SK-MEL-5 (cell line): ENCODE measurements at places on chromosomes 11 and 22. TPM values are rescaled to one million over a fixed set of nuclear protein-coding genes. Genes with fewer than 3 reads are reported as not detected.

The RAB38 gene
- total RNA-seq, result 376 TPM in 2 replicates

The CHRM4 gene
- 1.9 and 2.7 TPM in 2 replicates for total RNA-seq

The CLDN5 gene
- not detected in 2 replicates for total RNA-seq

The RBMXL2 gene
- total RNA-seq, result not detected in 2 replicates

The GGT5 gene
- 0.13 TPM in 1 of 2 replicates, not detected in the other for total RNA-seq

The CKAP5 gene
- 45.8 and 57.4 TPM in 2 replicates for total RNA-seq

The PRG3 gene
- total RNA-seq, result not detected in 2 replicates

The E2F8 gene
- total RNA-seq, result 1.6 and 2.1 TPM in 2 replicates

The TP53I11 gene
- 3.2 and 4.0 TPM in 2 replicates for total RNA-seq

The CRYBB3 gene
- 0.24 TPM in 1 of 2 replicates, not detected in the other for total RNA-seq

DNA sequence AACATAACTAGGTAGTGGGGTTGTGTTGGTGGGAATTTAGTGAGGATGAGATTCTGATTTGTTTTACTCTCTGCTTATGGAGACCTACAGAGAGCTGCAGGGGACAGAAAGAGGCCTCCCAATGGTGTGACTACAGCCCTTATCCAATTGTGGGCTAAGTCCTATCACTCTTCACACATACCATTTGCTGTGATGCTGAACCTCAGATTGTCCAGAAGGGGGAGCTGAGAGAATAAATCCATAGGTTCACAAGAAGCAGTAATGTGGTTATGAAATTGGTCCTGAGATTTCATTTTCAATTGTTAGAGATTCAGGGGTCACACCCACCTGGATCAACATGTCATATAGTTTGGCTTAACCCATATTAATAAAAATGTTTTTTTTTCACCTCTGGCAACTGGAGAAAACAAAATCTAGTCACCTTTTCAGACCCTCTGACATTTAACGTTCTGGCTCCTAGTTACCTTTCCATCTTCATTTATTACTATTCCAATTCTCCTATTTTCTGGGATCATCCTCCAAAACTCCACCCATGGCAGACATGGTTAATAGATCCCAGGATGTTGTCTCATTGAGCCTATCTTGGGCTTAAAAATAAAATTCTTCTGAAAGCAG, 53.3 kb upstream of the PTPN5 start:
- peak; percentile 73 for DNase-seq

- DNase-seq, result no peak
These were observed 9.5 kb downstream of the IGLL5 start for GRCh38 chr22:22897091-22897490.

GRCh38 chr11:76162336-76163288, 43.7 kb downstream of the WNT11 start:
- DNase-seq, result no peak

- no peak for DNase-seq
These were observed 62.6 kb downstream of the PIWIL4 start for GRCh38 chr11:94629741-94630140.

DNA sequence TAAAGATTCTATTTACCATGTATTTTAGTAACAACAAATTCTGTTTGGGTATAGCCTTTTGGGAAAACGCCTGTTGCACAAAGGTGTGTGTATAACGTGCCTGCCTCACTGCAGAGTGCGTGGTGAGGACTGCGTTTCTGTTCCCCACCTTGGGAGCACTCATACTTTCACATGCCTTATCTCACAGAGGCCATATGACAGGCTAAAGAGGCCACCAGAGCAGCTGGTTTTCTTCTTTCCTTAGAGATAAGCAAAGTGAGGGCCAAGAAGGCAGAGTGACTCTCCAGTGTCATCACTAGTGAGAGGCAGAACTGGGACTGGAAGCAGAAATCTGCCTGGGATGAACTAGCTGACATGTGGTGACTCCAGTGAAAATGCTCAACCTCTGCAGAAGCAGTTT, 369.2 kb upstream of the NARS2 start:
- DNase-seq, result no peak

DNA sequence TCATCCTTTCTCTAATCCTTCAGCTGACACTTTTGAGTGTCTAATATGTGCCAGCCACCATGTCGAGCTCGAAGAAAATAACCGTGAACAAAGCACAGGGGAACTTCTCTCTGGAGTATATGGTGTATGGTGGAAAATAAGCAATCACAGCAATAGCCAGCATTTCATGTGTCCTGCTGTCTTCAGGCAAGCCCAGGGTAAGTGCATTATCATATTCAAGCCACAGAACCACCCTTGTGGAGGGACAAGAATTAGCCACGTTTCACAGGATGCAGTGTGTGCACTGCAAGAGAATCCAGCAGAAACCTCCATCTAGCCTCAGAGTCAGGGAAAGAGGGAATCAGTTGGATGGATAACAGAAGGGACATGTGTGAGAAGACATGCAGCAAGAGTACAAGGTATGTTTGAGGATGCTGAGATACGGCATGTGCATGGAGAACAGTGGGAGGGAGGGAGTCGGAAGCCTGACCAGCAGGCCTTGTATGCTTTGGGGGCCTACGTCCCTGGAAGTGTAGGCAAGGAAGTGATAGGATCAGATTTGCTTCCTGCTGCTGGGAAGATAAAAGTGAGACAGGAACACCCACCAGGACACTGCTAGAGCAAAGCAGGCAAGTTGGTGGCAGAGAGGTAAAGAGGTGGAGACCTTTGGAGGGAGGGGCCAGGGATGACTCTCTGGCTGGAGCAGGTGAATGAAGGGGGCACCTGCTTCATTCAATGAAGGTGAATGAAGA, 14.7 kb upstream of the GNAZ start:
- DNase-seq, result no peak

DNA sequence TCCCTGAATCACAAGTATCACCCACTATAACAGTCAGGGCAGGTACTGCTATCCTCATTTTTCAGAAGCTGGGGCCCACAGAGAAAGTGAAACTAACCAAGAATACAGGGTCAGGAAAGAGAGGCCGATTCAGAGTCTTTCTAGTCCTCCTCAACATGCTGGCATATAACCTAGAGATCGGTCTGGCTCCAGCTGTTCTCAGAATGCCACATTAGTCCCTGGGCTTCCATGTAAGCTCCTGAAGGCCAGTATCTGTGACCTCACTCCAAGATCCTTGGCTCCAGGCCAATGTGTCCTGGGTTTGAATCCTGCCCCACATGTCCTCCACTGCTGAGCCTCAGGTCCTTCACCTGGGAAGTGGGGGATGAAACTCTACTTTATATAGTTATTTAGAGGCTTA, 50.4 kb downstream of the TENM4 start:
- no peak for DNase-seq

GRCh38 chr11:103863497-103863896, 172.9 kb upstream of the DDI1 start:
- no peak for DNase-seq

DNA sequence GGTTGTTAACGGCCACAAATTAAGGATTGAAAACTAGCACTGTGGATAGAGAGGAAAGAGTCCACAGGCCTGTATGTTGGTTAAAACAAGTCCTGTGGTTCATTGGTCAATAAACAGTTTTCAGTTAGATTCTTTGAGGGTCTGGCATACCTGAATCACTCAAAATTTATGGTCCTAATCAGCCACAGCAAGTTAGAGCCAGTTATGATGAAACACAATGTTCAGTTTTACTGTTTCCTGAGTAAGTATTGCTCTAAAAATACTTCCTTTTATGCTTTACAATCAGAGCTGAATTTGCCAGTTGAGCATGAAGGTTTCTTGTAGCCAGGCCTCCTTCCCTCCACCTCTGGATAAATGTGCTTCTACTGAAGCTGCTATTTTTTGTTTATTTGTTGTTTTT, 12.9 kb upstream of the CAT start:
- DNase-seq, result no peak

DNA sequence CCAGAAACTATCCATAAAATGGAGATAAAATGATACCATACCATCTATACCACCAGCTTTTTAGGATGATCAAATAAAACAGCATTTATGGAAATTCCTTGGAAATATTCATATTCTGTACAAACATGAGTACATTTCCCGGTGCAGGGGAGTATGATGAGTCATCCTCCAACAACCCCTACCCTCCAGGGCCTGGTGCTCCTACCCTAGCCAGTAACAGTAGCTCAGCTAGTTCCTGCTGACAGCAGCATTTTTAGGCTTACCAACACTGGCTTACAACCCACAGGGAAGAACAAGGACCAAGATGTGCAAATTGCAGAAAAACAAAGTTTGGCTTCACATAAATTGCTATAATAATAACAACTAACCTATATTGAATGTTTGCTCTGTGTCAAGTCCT, 406.2 kb upstream of the CADM1 start:
- no peak for DNase-seq

GRCh38 chr11:1449490-1450243, 36.9 kb downstream of the MOB2 start:
- DNase-seq, result no peak

DNA sequence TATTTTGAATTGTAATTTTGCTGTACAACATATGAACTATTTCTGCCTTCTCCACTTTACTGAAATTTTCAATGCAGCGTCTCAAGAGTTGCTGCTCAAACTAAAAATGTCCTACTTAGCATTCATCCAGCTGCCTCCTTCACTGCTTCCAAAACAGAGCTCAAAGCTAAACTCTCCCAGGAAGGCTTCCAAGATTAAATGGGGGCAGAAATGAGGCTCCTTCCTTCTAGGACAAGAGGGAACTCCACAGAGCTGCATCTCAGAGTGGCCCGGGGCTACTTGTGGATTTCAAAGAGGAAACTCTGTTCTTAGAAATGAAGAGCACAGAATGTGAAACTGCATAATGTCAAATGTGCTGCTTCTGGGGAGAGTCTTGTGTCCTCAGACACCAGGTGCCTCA, 295.9 kb upstream of the NCAM1 start:
- DNase-seq, result no peak

DNA sequence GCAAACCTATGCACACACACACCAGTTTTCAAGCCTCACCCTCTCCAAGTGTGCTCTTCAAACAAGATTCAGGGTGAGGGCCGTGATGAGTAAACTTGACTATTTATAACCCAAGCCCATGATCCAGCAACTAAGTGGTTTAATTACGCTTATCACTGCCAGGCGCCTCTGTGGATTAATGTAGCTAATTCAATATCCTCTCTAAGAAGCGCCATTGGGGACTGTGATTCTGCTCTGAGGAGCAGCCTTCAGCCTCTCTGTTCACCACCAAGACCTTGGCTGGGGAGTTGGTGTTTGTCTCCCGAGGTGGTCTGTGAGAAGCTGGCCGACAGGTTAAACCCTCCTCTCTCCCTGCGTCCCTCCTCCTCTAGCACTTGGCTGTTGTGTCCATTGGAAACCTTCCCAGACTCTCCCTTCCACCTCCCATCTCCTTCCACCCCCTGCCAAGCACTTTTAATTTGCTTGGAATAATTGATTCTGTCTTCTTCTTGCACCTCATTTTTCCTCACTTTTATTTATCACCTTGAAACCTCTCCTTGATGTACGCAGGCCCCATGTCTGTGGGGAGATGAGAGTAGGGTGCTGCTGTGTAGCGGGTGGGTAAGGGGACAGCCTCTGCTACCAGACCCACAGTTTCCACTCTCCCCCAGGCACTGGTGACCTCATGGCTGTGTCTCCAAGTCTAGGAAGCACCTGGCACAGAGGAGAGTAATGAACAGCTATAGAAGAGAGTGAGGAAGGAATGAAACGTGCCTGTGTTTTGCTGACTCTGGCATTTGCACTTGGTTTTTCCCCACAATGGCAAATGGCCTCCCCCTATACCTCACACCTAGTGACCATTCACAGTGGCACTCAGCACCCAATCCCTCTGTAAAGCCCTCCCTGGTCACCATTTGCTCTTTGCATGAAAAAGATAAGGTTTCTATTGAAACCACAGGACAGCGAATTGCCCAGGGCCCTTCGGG, 236.6 kb downstream of the GRIK4 start:
- DNase-seq, result no peak

GRCh38 chr11:75815345-75816168, 547 bp downstream of the UVRAG start:
- DNase-seq, result no peak

GRCh38 chr11:45924036-45924915, 1.8 kb downstream of the LARGE2 start:
- no peak for DNase-seq

GRCh38 chr22:32852395-32853251, 51.1 kb downstream of the TIMP3 start:
- no peak for DNase-seq

- no peak for DNase-seq
These were observed 42.7 kb downstream of the RTL6 start for GRCh38 chr22:44455151-44455962.

DNA sequence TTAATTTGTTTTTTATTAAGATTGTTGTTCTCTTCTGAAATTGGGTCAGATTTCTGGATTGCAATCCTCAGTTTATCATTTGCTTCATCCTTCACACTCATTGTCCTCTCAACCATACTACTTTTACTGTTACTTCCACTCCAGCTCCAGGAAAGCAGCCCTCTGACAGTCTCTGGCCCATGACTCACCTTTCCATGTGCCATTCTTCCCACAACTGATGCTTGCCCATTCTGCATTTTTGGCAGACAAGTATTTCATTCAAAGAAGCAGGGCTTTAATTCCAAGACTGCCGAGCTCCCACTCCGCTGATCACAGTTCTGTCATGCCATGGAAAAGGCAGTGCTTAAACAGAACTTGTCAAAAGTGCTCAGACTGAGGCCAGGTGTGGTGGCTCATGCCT, 139.2 kb downstream of the WNT11 start:
- no peak for DNase-seq

DNA sequence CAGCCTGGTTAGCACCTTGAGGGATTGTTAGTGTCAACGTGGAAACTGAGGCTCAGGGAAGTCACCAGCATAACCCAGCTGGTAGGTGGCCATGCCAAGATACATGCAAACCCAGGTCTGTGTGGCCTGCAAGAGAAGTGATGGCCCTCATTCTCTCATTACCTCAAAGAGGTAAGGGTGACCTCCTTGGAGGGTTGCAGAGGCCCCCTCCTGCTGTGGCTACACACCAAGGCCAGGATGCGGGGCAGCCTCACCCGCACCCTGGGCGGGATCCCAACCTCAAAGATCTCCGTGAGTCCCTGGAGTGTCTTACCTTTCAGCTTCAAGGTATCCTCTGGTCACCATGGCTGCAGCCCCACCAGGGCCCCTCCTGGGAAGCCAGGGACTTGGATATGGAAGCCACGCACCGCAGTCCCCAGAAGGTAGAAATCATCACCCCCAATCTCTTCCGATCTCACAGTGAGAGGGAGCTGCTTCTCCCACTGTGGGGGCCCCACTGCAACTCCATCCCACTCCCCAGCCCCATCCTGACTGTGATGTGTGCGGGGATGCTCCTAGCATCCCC, 95.4 kb downstream of the MORC2 start:
- DNase-seq, result no peak

GRCh38 chr11:112797092-112797491, 164.1 kb upstream of the NCAM1 start:
- DNase-seq, result no peak

GRCh38 chr22:44753189-44754042, 1.0 kb downstream of the ARHGAP8 start:
- DNase-seq, result no peak

GRCh38 chr11:117076941-117077691, 21.1 kb downstream of the SIK3 start:
- DNase-seq, result no peak
